ENCODE measurements at places on chromosomes 1 and 21.

- DNase-seq: no peak
Measured at GRCh38 chr1:148372731-148373130, 110.4 kb downstream of the PPIAL4G start.

DNA sequence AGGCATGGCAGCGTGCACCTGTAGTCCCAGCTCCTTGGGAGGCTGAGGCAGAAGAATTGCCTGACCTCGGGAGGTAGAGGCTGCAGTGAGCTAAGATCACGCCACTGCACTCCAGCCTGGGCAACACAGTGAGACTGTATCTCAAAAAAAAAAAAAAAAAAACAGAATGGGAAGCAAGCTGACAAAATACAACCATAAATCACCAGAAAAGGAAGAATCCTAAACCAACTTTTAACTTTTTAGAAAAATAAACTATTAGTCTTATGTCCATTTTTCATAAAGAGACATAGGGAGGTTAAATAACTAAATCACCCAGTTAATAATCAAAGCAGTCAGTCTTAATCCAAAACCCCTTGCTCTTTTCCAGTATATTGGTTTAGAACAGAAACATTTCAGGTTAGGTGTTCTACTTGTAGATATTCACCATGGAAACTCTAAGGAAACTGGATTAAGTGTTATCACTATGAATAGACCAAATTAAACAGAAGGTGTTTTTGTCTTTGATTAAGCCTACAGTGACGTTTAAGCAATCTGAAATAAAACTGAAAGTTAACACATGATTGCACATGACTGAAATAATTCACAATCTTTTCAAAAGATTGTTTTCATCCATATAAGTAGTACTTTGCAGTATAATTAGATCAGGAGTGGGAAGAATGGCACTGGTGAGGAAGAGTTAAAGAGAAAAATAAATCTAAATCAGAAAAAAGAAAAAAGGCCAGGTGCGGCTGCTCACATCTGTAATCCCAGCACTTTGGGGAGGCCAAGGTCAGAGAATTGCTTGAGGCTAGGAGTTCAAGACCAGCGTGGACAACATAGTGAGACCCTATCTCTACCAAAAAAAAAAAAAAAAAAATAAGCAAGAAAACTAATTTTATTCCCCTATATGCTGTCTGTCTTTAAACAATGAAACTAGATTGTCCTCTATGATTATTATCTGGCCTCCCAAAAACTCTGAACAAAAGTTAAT is 9.6 kb downstream of the CDC42BPA start:
- no peak for DNase-seq

GRCh38 chr1:86285796-86286195 is 110.3 kb downstream of the ODF2L start:
- no peak for DNase-seq

GRCh38 chr1:30417001-30417700 is 306.2 kb downstream of the MATN1 start:
- no peak for DNase-seq

GRCh38 chr1:204927673-204928641 is 57.3 kb downstream of the NFASC start:
- DNase-seq: no peak

GRCh38 chr1:219880765-219881457 is 47.4 kb downstream of the SLC30A10 start:
- DNase-seq: no peak

GRCh38 chr1:15236321-15236721 is 10.7 kb upstream of the FHAD1 start:
- DNase-seq: no peak
